ENCODE measurements at places on chromosomes 6 and 20.

GRCh38 chr6:53894091-53894490 is 99.3 kb downstream of the LRRC1 start:
- DNase-seq, result no peak

GRCh38 chr20:57509665-57510237 is 15.2 kb downstream of the CTCFL start:
- DNase-seq, result peak; percentile 77

- no peak for DNase-seq
Observed at GRCh38 chr6:35723587-35723986, 13.2 kb upstream of the ARMC12 start.

- DNase-seq, result no peak
Observed at GRCh38 chr6:114897536-114897935, 554.7 kb upstream of the HS3ST5 start.

DNA sequence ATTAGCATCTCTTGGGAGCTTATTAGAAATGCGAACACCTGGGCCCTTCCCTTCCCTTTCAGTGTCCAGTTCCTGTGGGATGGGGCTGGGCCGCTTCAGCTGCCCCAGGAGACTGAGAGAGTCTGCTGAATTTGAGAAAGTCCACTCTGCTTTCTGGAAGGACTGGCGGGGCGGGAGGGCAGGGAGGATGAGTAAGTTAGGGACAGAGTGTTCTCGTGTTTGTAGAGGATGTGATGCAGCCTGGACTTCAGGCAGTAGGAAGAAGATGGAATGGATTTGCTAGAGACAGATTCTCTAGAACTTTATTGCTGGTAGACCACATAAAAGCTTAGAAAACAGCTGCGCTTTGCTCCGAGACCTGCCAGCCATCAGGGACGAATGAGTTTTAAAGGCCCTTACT is 1.1 kb upstream of the TULP4 start:
- no peak for DNase-seq

GRCh38 chr6:7692453-7692784 is 33.5 kb upstream of the BMP6 start:
- DNase-seq, result no peak

- DNase-seq, result no peak
Observed at GRCh38 chr20:34055290-34055689, 56.8 kb downstream of the EIF2S2 start.
